ENCODE measurements at places on chromosomes 16 and 17.

DNA sequence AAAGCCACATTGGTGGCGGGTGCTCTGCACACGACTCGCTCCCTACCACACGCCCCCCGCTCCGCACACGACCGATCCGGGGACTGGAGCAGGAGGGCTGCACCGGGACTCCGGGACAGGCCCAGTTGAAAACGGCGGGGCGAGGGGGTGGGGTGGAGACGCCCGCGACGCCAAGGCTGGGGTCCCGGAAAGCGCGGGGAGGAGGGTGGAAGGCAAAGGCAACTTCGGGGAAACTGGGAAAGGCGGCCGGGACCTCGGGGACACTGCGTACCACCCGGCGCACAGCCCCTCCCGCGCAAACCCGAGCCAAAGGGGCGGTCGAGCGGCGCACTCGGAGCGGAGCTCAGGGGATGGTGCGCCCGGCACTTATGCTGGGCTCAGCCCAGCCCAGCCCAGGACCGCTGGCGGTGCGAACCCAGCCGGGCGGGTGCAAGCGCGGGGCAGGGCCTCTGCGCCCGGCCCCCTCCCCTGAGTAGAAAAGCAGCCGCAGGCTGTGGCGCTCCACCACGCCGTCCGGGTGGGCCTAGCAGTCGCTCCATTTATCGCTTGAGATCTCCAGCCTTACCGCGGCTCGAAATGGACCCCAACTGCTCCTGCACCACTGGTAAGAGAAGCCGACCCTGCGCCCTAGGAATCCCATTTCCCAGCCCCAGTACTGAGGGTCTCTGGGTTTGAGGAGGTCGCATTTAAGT is at the start of gene MT1M:
TSS of gene MT1M (plus strand) at position 504 of the 692 bp plus-strand sequence. CDS start at position 577, 73 bp downstream.
- no peak for DNase-seq

- no peak for DNase-seq
Observed at GRCh38 chr16:26644912-26645543, 421.7 kb upstream of the C16orf82 start.

DNA sequence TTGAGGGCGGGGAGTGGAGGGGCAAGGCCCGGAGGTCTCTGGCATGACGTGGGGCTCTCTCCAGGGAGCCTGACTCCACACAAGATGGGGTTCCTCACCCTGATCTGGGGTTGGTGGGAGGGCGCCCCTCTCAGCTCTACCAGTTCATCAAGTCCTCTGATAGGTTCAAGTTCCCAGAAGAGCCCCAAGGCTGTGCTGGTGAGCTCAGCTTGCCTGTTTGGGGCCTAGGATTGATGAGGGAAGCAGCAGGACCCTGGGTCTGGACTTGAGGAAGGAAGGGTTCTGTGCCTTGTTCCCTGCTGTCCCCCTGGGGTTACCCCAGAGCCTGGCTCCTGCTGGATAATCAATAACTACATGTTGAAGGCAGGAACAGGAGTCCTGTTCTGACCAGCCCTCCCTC is 3.5 kb downstream of the MGAT5B start:
- DNase-seq = no peak

GRCh38 chr16:6192532-6192931 is 1094.9 kb upstream of the EEF2KMT start:
- no peak for DNase-seq

GRCh38 chr16:17241264-17241835 is 229.4 kb downstream of the XYLT1 start:
- DNase-seq = no peak

DNA sequence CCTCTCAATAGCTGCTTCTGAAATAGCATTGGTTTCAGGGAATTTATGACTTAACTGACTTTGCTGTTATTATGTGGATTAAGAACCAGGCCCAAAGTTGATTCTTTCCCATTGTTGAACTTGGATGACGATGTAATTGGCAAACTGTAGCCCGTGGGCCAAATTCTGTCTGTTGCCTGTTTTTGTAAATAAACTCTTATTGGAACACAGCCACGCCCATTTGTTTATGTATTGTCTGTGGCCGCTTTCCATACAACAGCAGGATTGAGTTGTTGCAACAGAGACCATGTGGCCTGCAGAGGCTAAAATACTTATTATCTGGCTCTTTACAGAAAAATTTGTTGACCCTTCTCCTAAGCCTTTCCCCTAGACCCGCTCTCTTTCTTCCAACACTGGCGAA is 31.6 kb downstream of the NTN1 start:
- DNase-seq = no peak

DNA sequence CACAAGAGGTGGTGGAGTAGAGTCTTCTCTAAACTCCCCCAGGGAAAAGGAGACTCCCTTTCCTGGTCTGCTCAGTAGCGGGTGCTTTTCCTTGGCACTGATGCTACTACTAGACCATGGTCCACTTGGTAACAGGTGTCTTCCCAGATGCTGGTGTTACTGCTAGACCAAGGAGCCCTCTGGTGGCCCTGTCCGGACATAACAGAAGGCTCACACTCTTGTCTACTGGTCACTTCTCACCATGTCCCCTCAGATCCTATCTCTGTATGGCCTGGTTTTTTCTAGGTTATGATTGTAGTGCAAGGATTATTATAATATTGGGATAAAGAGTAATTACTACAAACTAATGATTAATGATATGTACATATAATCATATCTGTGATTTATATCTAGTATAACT is 49.7 kb upstream of the ARL4D start:
- no peak for DNase-seq

DNA sequence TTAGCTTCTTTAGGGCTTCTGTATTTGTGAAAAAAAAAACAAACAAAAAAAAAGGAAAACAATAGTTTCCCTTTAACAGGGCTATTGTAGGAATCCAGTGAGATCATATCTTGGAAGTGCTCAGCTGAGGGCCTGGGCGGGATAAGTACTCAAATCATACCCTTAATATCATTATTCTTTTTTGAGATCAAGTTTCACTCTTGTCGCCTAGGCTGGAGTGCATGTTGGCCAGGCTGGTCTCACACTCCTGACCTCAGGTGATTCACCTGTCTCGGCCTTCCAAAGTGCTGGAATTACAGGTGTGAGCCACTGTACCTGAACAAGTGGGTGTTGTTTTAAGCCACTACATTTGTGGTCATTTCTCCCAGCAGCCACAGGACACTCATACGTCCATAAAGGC is 87.0 kb downstream of the CDH13 start:
- no peak for DNase-seq

GRCh38 chr16:72894293-72895151 is 153.4 kb downstream of the ZFHX3 start:
- DNase-seq = no peak

GRCh38 chr16:57261806-57262205 is 16.7 kb downstream of the ARL2BP start:
- no peak for DNase-seq

- DNase-seq = no peak
Observed at GRCh38 chr17:48045316-48046001, 2.7 kb upstream of the NFE2L1 start.

DNA sequence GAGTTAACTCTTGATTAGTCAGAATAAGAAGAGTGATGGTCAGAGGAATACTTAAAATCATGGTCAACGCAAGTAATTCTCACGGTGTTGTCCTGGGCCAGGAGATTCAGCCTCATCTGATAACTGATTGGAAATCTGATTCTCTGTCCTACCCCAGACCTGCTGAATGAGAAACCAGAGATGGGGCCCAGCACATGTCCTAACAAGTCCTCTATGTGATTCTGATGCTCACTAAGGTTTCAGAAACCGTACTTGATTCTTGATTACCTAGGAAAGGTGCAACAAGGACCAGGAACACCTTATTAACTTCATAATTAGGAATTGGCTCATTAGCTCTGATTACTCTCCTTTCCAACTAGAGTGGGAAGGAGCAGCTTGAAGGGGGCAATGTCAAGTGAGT is 44.5 kb downstream of the ANKFY1 start:
- no peak for DNase-seq

DNA sequence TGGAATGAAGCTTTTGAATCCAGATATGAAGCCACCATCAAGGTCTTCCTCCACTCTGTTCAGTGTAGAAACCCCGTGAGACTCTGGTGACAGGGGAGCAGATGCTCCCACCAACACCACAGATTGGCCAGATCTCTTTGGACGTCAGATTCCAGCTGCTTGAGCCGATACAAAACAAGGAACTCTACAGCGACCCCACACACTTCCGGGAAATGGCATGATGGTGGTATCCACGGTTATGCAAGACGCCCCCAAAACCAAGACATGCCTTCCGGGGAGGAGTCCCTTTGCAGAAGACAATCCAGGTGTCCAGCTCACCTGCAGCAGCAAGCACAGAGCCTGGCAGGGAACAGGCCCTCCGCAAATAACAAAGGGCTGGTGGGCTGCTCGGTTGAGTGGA is 19.8 kb upstream of the PITPNA start:
- DNase-seq = no peak

DNA sequence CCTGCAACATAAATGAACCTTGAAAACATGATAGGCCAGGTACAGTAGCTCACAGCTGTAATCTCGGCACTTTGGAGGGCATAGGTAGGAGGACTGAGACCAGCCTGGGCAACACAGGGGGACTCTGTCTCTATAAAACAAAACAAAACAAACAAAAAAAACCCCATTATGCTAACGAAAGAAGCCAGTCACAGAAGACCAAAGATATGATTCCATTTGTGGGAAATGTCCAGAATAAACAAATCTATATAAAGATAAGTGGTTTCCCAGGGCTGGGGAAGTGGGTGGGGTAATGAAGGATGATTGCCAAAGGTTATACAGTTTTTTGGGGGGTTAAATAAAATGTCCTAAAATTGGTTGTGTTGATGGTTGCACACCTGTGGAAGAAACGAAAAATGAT is 36.5 kb upstream of the SIAH1 start:
- no peak for DNase-seq

DNA sequence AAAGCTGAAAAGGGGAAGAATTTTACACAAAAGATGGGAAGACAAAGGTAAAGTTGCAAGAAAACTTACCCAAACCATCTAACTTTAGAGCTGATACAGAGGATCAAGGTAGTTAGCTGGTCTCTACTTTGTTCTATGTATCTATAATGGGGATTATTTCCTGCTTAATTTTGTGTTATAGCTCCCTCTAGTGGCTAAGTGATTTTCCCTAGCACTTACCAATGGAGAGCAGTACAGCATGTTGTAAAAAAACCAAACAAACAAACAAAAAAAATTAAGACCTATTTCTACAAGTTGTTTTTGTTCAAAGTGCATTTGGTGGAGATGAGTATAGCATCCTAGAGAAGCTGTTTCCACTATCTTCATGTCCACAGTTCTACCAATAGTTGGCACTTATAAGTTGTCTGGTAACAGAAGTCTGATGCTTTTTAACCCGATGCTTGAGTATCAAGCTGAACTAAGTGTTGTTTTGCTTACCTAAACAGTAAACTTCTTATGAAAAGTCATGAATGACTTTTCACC is 7.5 kb downstream of the SRSF1 start:
- peak; percentile 85 for DNase-seq

DNA sequence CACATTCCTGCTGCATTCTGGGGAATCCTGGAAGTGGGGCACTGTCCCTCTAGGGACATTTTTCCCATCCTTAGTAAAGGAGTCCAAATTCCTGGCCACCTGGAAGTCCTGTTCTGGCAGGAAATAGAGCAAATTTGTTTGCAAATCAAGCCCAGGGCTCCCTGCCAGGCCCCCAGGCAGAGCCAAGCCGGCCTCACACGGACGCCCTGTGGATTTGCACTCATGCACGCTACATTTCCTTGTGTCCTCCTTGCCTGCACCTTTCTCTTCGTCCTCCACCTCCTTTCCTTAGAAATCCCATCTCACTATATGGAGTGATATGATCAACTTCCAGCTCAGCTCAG is 7.0 kb upstream of the CALB2 start:
- no peak for DNase-seq

GRCh38 chr17:5711344-5711743 is 127.0 kb upstream of the NLRP1 start:
- DNase-seq = no peak

- DNase-seq = no peak
Observed at GRCh38 chr16:12168074-12169000, 191.8 kb downstream of the SNX29 start.

DNA sequence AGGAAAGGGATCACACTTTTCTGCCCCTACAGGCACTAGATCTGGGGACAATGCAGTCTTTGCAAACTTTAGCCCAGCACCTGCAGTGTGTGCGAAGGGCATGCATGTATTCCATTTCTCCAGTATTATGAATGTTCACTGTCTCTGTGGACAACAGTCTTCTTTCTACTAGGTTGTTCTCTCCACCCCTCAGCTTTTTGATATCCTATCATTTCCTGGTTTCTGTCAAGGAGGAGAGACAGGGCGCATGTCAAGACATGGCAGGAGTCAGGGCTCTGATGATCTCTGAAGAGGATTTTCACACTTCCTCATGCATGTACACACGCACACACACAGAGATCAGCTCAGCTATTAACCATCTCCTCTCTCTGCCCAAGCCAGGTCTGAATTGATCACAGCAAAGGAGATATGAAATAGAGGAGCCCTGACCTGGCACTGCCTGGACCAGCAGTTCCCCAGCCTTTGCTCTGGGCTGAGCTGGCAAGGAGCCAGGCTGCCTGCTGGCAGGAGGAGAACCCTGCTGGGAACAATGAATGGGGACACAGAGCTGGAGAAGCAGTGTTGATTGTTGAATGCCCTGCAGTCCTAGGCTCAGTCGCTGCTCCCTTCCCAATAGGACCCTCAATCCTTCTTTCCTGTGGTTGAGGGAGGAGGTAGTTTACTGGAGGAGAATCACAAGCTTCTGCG is 2.6 kb downstream of the GPR179 start:
- peak; percentile 52 for DNase-seq

- DNase-seq = no peak
Observed at GRCh38 chr17:56130631-56131030, 22.6 kb upstream of the ANKFN1 start.

DNA sequence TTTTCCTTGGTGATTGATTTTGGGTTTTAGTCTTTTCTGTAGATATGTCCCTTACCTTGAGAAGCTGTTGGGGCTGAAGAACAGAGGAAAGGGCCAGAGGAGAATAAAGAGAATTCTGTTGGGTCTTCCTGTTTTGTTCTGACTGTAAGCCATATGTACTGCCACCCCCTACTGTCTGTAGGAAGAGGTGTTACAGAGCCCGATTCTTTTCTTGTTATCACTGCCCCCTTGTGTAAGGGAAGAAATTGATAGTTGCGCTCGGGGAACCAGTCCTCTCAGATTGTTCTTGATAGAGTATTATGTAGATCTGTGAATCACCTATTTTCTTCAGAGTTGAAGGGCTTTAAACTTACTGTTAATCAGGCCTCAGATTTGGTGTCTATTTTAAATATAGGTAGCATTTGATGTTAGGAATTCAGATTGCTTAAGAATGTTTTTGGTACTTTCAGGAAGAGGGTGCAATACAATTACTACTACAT is 2.4 kb downstream of the TANC2 start:
- DNase-seq = peak; percentile 92
